Choroid plexus epithelial cell (primary cell): ENCODE measurements at places on chromosomes 2 and 18.
A peak's percentile ranks its signal among the peaks of the same experiment; 100 is the strongest.

- peak; percentile 48 for DNase-seq
These were observed at the start of gene EPB41L3 for GRCh38 chr18:5543773-5544389. Gene EPB41L3 (minus strand): TSS chr18:5543997. CDS start chr18:5489183, 54,814 bp downstream.

DNA sequence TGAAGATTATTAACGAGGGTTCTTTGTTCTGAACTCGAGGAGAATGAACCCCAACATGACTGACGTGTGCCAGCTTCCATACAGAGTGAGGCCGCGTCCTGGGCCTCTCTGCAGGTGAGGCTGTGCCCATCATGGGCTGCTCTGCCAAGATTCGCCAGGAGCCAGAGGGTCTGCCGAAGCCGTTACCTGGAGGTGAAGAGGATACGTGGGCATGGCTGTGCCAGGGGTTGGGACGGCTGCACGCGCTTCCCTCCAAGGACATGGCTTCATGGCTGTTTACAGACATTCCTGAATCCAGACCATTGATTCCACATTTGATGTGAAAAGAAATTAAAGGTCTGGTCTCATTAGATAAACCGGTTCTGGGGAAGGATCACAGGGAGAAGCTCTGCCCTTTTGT, 211.4 kb upstream of the SALL3 start:
- no peak for DNase-seq

DNA sequence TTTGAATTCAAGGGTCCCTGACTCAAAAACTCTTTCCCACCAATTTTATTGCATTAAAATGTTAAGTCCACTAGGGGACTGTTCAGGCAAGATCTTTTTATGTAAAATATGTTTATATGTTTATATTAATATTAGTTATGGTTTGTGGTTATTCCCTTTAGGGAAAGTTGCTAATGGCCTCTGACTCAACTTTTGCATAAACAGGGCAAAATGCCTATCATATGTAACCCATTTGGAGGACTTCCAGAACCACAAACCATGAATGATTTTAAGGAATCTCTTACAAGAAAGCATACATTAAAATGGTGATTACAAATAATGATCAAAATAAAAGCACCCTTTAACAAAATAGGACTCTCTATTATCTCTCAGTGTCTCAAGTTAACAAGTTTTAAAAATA, 1484.5 kb upstream of the ZEB2 start:
- peak; percentile 72 for DNase-seq

- no peak for DNase-seq
These were observed 14.7 kb downstream of the BCL2L11 start for GRCh38 chr2:111135237-111135909.

DNA sequence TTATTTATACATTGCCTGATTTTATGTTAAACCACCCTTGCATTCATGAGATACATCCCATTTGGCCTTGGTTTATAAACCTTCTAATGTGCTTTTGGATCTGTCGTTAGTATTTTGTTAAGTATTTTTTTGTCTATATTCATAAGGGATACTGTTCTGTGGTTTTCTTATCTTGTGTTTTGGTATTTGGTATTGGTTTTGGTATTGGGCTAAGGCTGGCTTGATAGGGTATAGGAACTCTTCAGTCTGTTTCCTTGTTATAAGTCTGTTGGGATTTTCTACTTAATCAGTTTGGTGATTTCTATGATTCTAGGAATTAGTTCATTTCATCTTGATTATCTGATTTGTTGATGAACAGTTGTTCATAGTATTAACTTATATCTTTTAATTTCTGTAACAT, 49.2 kb downstream of the RELCH start:
- DNase-seq, result no peak

DNA sequence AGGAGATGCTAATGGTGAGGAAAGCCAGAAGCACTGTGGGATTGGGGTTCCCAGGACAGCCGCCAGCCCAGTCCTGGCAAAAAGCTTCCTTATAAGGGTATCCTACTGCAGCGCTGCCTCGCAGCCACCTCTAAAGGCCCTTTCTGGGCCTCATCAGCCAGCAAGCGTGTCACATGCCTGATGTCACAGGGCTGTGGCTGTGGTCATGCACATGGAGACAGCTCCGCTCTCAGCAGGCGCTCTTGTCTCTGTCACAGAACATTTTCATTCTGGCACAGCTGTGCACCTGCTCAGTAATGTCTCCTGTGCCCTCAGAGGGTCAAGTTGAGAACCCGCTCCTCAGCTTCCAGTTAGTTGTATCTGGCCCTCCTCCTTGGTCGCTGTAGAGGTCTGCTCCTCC, 17.7 kb upstream of the MAL start:
- no peak for DNase-seq

DNA sequence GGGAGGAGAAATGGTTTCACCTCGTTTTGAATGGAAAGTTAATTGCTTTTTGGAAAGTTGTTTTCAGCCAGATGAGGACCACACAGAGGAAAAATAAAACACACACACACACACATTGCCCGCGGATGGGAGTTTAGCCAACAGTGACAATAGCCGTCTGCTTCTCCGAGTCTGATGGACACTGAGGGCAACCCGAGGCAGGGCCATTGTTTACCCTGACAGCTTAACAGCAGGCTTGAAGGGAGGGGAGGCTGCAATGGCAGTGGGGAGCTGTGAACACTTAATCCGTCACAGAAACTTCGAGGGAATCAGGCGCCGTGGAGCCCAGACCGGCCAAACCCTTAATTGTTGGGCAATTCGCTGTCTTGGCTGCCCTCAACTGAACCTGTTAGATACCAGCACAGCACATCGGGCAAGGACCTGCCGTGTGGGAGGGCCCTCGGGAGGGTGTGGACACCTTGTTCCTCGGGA, 145.9 kb downstream of the ACKR3 start:
- DNase-seq, result no peak

- no peak for DNase-seq
These were observed 156.5 kb downstream of the ARL6IP6 start for GRCh38 chr2:152874955-152875354.

DNA sequence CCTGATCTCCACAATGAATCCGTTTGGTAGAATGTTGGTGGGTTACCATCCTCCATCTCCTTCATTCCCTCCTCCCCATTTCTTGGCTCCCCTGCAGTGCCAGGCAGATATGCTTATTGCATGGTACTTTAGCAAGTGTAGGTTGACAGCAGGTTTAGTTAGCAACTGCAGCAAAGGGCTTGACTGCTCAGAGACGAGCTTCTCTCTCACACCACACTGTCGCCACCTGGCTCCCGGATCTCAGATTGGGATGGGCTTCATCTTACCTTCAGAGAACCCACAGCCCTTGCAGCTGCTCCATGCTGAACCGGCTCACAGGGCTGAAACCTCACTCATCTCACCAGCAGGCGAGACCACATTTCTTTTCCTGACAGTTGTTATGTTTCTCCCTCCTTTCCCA, 88.8 kb downstream of the VWA3B start:
- peak; percentile 5 for DNase-seq

GRCh38 chr18:63683890-63684289, 18.9 kb upstream of the SERPINB11 start:
- no peak for DNase-seq

DNA sequence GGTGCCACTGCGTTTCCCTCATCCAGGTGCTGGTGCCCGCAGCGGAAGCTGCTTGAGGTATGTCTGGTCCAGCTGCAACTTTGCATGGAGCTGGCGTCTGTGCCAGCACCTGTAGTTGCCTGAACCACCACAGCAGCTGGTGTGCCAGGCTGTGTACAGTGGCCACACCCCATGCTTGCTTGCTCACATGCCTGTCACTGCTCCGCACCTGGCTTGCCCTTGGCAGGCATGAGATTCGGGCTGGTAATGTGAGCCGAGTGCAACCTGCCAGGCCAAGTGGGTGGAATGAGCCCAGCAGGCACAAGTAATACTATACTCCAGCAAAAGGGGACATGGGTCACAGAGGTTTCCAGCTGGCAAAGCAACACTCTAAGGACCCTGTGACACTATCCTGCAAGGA, 1123.3 kb upstream of the ACVR2A start:
- DNase-seq, result no peak

- no peak for DNase-seq
These were observed 52.7 kb upstream of the CYP1B1 start for GRCh38 chr2:38128653-38129052.

GRCh38 chr2:47798631-47799030, 15.7 kb downstream of the MSH6 start:
- no peak for DNase-seq

DNA sequence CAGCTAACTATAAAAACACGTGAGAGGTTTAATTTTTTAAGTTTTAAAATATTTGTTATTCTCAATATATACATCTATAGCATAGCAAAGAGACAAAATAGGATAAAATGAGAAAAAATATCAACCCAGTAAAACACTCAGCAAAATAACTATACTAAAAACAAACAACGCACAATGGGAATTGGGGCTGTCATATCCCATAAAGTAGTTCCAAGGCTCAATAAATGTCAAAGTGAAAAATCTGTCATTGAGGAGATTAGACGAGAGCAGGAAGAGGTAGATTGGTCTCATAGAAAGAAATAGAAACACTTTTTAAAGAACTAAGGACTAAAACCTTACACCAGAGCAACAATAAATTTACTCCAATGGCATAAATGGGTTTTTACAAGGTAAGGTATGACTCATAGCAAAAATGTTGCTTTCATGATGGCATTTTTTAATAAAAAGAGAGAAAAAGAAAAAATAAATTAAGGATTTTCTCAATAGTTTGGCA, 153.7 kb downstream of the EVA1A start:
- DNase-seq, result no peak

- DNase-seq, result no peak
These were observed 297.7 kb downstream of the SATB2 start for GRCh38 chr2:199160081-199160480.

- DNase-seq, result peak; percentile 77
These were observed 107.8 kb downstream of the MBD2 start for GRCh38 chr18:54116541-54117257.

GRCh38 chr18:23825496-23825895, 136.2 kb downstream of the LAMA3 start:
- DNase-seq, result no peak

DNA sequence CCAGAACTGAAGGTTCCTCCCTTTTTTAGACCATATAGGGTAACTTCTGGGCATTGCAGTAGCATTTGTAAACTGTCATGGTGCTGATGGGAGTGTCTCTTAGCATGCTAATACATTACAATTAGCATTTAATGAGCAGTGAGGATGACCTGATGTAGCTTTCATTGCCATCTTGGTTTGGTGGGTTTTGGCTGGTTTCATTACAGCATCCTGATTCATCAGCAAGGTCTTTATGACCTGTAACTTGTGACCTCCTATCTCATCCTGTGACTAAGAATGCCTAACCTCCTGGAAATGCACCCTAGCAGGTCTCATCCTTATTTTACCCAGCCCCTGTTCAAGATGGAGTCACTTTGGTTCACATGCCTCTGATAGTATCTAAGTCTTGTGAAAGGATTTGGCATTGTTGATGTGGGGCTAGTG, 159.0 kb downstream of the TMX3 start:
- no peak for DNase-seq

DNA sequence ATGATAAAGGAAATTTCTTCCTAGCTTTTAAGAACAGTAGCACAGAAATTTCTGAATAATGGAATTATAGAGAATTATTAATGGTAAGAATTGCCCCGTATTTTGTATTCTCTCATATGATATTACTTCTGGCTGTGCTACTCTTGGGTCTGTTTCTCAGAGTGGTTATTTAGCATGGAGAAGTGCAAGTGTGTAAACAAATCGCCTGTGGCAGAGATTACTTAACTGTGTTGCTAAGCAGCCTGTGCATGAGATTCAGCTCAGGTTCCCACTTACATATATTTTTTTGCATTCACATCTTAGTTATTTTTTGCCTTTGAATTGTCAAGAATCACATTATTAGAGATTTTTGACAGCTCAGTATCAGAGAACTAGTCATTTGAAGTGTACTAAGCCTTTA, 80.1 kb upstream of the NFATC1 start:
- no peak for DNase-seq

DNA sequence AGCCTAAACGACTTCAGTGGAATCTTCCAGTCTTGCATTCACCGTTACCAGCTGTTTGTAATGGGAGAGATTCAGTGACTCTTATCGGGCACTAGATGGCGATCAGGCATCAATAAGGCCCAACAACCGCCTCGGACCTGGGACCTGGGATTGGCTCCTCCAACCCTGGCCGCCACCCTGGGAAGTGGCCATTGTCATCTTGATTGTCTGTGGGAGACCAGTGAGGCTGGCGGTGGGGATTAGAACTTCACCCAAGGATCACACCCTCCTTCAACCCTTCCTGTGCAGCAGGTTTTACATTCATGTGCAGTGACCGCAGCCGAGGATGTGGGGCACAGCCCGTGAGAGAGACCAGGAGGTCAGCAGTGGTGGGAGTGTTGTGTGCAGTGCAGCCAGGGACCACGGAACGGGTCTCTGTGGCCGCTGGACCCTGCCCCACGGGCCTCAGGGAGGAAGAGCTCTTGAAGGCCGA, 85.3 kb downstream of the SPP2 start:
- DNase-seq, result peak; percentile 82

GRCh38 chr2:190804182-190804795, 76.3 kb upstream of the GLS start:
- DNase-seq, result peak; percentile 68

- DNase-seq, result no peak
These were observed 146.6 kb upstream of the DLX2 start for GRCh38 chr2:172249334-172249733.

DNA sequence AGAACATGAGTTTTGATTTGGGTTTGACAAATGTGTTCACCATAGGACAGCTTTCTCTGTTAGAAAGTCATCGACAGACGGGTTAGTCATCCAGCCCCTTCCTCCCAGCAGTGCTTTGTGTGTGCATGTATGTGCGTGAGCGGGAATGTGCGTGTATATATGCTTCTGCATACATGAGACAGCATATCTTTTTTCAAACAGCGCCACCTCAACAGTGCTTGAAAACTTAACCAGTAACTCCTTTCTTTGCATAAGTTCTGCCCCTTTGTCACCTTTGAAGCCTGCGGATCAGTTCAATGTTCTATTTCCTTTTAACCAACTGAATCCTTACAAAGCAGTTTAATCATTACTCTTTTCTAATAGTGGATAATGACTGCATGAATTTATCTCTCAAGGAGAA, 351.4 kb downstream of the LPIN1 start:
- no peak for DNase-seq

- no peak for DNase-seq
These were observed 49.2 kb upstream of the CCDC150 start for GRCh38 chr2:196590286-196590685.

- DNase-seq, result no peak
These were observed 38.5 kb downstream of the SH3BP4 start for GRCh38 chr2:234990300-234990699.

DNA sequence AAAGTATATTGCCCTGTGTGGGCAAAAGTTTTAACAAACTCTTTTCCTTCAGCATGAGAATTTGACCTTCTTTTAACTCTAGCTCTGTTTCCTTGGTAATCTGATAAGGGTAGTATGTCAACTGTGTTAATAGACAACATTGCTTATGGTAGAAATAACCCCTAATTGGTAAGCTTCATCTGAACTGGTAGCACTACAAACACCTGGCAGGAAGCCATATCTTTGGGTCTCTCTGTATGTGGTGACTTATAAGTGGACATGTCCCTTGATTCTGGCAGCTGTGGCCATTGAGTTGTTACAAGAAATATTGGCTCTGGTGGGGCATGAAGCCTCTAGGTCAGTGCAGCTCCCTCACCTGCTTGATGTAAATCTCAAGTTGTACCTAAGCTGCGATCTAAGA, 46.9 kb downstream of the MBD5 start:
- DNase-seq, result peak; percentile 8
